ENCODE measurements at places on chromosomes 5 and 9.

GRCh38 chr9:98324801-98325200, 69.4 kb upstream of the TBC1D2 start:
- DNase-seq, result no peak

- no peak for DNase-seq
Observed at GRCh38 chr5:14413331-14413750, 168.3 kb upstream of the OTULINL start.

DNA sequence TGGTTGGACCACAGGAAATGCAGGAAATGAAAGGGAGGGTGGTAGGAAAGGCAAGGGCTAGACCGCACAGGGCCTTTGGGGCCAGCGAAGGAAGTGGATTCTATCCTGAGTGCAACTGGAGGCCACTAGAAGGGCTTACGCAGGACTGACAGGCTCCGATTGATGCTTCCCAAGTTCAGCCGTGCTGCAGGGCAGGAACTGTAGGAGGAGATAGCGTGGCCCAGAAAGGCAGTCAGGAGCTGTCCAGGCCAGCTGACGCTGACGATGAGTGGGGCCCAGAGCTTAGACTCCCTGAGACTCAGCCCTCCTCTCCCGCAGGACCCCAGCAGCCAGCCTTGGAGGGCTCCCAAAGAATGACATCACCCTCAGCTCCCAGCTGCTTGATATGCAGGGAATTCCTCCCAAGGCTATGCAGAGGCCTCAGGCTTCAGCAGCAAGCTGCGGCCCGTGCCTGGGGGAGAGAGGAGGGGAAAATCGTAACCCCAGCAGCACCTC, 48.8 kb downstream of the KCNIP1 start:
- peak; percentile 57 for DNase-seq

GRCh38 chr5:3417376-3417943, 178.2 kb upstream of the IRX1 start:
- no peak for DNase-seq

- no peak for DNase-seq
Observed at GRCh38 chr5:50623666-50624065, 42.8 kb upstream of the PARP8 start.

DNA sequence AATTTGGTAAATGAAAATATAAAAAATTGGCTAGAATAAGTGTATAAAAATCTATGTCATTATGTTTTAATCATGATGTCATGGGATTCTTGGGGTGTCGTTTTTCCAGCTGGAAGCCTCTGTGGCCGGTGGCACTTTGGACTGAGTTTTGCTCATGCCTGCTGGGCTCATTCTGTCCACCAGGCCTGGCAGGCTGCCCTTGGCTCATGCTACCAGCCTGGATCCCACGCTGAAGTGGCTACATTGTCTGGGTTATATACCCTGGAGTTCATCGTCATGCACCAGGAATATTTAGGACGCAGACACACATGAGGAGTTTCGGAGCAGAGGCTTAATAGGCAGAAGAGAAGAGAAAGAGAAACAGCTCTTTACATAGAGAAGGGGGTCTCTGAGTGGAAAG, 1913.7 kb upstream of the WWC1 start:
- DNase-seq, result no peak

- DNase-seq, result no peak
Observed at GRCh38 chr9:27054841-27055240, 49.4 kb upstream of the LRRC19 start.

DNA sequence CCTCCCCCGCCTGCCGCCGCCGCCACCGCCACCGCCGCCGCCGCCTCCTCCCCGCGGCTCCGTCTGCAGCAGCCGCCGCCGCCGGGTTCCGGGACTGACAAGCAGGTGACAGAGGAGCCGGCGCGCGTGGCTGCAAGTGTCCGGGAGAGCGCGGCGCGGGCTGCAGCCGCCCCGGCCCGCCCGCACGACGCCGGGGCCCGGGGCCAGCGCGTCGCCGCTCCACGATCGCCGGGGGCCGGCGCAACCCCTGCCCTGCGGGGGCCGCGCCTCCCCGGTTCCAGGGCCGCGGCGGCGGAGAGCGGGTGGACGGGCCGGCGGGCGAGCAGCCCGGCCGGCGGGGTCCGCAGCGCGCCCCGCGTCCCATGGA, 343 bp downstream of the LMX1B start:
- DNase-seq, result no peak

GRCh38 chr9:95189251-95190098, 128.0 kb downstream of the FANCC start:
- DNase-seq, result no peak

DNA sequence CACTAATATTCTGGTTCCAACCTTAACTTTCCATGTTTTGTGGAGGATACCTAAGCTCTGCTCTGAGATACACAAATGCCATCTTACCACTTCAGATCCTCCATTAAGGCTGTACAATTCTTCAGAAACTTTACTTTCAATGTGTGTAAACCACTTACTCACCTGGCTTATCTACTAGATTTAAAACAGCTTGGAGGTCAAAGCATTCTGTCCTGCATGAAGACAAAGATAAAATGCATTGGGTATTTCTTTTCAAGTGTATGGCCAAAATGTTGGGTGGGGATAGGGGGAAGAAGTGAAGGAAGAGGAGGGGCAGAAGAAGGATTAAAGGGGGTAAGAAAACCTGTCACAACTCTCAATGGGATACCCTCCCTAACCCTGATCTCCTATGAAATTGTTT, 939 bp downstream of the GOLGA1 start:
- no peak for DNase-seq

DNA sequence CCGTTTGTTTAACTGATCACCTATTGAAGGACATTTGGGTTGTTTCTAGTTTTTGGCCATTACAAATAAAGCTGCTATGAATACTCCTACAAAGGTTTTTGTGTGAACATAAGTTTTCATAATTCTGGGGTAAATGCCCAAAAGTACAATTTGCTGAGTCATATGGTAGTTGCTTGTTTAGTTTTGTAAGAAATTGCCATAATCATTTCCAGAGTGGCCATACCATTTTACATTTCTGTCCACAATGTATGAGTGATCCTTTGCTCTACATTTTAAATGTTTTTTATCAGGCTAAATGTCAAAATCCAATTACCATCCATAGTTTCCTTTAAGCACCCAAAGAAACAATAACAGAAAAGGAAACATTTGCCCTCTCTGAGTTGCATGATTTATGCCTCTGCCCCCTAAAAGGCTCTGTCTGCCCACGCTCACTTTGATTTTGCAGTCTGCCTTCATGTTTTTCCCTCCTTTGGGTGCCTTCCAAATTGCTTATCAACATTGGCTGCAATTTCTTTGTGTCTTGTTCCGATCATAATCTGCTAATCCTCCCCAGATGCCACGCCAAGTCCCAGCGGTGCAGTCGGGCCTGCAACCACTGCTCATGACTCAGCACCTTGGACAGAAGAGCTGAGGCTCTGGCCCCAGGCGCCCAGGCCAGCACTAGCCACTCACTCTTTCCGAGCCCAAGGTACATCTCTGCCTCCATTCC, 339.2 kb downstream of the PIK3R1 start:
- DNase-seq, result no peak

GRCh38 chr5:34531751-34532360, 124.3 kb upstream of the RAI14 start:
- no peak for DNase-seq

DNA sequence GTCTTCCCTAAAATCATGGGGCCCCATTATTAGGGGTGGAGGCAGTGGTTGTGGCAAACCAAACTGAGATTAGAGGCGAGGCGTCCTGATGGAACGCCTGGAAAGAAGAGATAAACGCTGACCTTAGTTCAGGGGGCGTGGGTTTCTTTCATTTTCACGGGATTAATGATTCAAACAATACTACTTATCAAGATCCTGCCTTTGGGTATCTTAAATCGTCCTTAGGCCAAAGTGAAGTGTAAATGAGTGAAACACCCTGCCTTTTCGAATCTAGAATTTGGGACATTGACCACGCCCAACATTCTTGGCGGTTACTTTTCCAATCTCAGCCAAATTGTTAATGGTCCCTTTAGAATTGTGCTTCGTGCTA, 1.0 kb upstream of the UBTD2 start:
- DNase-seq, result no peak

DNA sequence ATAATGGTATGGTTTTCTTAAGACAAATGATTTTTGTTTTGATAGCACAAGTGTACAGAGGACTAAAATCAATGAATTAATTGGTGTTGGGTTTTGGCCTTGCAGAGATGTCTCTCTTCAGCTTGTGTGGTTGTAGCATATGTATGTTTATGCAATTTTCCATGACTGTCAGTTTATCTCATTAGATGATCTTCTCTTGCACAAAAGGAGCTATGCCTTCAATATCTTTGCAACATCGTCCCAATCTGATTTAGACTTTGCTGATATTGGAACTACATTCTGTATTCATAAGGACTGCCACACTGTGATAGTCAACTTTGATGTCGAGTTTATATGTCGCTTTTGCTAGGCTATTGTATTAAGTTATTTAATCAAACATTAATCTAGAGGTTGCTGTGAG, 140.0 kb upstream of the TAF11L2 start:
- DNase-seq, result no peak

GRCh38 chr5:73853091-73853490, 227.1 kb downstream of the ARHGEF28 start:
- DNase-seq, result no peak
